Neural crest cell (in vitro differentiated cells): ENCODE measurements at places on chromosomes 4 and X. TPM values are rescaled to one million over a fixed set of nuclear protein-coding genes. Genes with fewer than 3 reads are reported as not detected.

PCDH18 gene
- total RNA-seq: 65.7 and 67.4 TPM in 2 replicates

NPNT gene
- not detected in 2 replicates for total RNA-seq

TLL1 gene
- 1.7 and 2.2 TPM in 2 replicates for total RNA-seq

SASH3 gene
- total RNA-seq: not detected in 2 replicates

NEIL3 gene
- total RNA-seq: 18.2 and 20.6 TPM in 2 replicates

VGLL1 gene
- not detected in 2 replicates for total RNA-seq

FGA gene
- not detected in 2 replicates for total RNA-seq

GIMD1 gene
- not detected in 2 replicates for total RNA-seq

VEGFC gene
- 2.5 and 3.1 TPM in 2 replicates for total RNA-seq

KCTD8 gene
- not detected in 2 replicates for total RNA-seq

GYPA gene
- not detected in 2 replicates for total RNA-seq
